ENCODE measurements at places on chromosomes 7 and 10. TPM values are rescaled to one million over a fixed set of nuclear protein-coding genes. Genes with fewer than 3 reads are reported as not detected.

Gene BZW2
- 88.4 TPM for total RNA-seq

Gene PON1
- under 0.01 TPM for total RNA-seq

Gene PARP12
- total RNA-seq: 81.1 TPM

Gene TMEM270
- total RNA-seq: not detected

Gene STEAP1
- 7.4 TPM for total RNA-seq

Gene IL6
- total RNA-seq: 2.1 TPM

Gene AKR1E2
- 38.9 TPM for total RNA-seq

Gene NUTM2E
- not detected for total RNA-seq

Gene SPDYE11
- not detected for total RNA-seq

Gene COMMD3
- total RNA-seq: 36.4 TPM

Gene ASB10
- total RNA-seq: not detected

Gene SPDYE5
- total RNA-seq: not detected

Gene TLX1
- not detected for total RNA-seq

Gene CYP2W1
- total RNA-seq: not detected

Gene H2BK1
- not detected for total RNA-seq

Gene MINDY4
- total RNA-seq: 2.6 TPM

Gene IFIT5
- total RNA-seq: 9.8 TPM

Gene DRGX
- not detected for total RNA-seq

Gene STAG3
- 0.25 TPM for total RNA-seq

Gene PRRT4
- total RNA-seq: not detected

Gene GBF1
- total RNA-seq: 31.8 TPM

Gene OGDHL
- 0.16 TPM for total RNA-seq
